Peyer's patch (tissue), 4 donors: ENCODE measurements at places on chromosomes 4 and X. TPM values are rescaled to one million over a fixed set of nuclear protein-coding genes. Genes with fewer than 3 reads are reported as not detected.

GRCh38 chr4:53477636-53478035 lies 100.2 kb downstream of the FIP1L1 start:
- H3K4me1 ChIP-seq: no peaks in the 10 kb centered on the region
- no peak overlapping the region for H3K4me3 ChIP-seq
- H3K27ac ChIP-seq: no peak overlapping the region
- DNase-seq: no peak

DNA sequence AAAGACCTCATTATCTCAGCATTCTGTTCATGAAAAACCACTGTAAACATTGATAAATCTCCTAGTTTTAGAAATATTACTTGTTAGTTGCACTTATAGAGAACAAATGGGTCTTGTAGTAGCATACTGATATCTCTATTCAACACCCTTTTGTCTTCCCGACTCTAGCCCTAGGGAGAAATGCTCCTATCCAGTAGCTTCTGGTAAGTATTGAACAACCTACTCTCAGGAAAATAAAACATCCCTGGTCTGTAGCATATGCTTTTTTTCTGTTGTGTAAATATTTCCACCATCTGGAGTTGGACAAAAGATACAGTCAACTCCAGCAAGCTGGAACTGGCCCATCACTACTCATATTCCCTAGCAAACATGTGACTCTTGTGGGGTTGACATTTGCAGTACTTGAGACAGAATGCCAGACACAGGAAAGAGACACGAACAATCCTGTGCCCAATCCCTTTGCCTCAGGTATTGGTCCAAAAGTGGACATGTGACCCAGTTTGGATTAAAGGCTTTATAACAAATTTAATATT lies 188.2 kb downstream of the GC start:
- no peaks in the 10 kb centered on the region for H3K27me3 ChIP-seq
- no peaks in the 10 kb centered on the region for H3K4me1 ChIP-seq
- H3K27ac ChIP-seq: no peak overlapping the region
- no peak overlapping the region for H3K4me3 ChIP-seq
- H3K36me3 ChIP-seq: no peaks in the 10 kb centered on the region

- no peak overlapping the region for H3K4me3 ChIP-seq
- no peaks in the 10 kb centered on the region for H3K27me3 ChIP-seq
- no peaks in the 10 kb centered on the region for H3K36me3 ChIP-seq
- H3K4me1 ChIP-seq: no peaks in the 10 kb centered on the region
Observed at GRCh38 chr4:57424232-57424897, 314.2 kb upstream of the IGFBP7 start.

- no peaks in the 10 kb centered on the region for H3K27me3 ChIP-seq
- no peak for DNase-seq
- H3K4me1 ChIP-seq: no peaks in the 10 kb centered on the region
- H3K36me3 ChIP-seq: no peaks in the 10 kb centered on the region
Observed at GRCh38 chrX:13761606-13762414, 27.3 kb downstream of the OFD1 start.

The BBS12 gene
- 4.7 TPM for total RNA-seq

- no peaks in the 10 kb centered on the region for H3K27me3 ChIP-seq
- DNase-seq: no peak
- H3K4me3 ChIP-seq: no peak overlapping the region
- no peak overlapping the region for H3K27ac ChIP-seq
Observed at GRCh38 chr4:98510757-98511517, 147.5 kb downstream of the TSPAN5 start.

The CNGA1 gene
- not detected for total RNA-seq

DNA sequence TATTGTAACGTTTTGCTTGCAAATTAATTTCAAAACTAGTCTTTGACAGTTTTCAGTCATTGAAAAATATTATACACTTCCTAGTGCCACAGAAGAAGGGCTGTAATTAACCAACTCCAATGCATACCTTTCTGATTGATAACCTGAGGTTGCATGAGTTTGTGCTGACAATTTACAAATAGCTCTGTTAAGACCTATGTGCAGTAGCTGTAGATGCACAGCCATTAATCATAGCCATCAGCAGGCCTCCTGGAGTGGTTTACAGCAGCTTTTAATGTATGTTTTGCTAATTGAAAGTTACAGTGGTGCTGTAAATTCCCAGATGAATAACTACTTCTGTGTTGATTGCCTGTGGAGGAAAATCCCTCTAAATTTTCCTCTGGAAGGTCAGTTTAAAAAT lies 758.1 kb downstream of the SH3BGRL start:
- DNase-seq: no peak
- H3K36me3 ChIP-seq: no peaks in the 10 kb centered on the region
- H3K4me1 ChIP-seq: no peaks in the 10 kb centered on the region
- no peak overlapping the region for H3K27ac ChIP-seq
- no peak overlapping the region for H3K4me3 ChIP-seq

- peak; percentile 49 for DNase-seq
- no peaks in the 10 kb centered on the region for H3K36me3 ChIP-seq
- H3K27me3 ChIP-seq: no peaks in the 10 kb centered on the region
- no peaks in the 10 kb centered on the region for H3K4me1 ChIP-seq
- H3K27ac ChIP-seq: no peak overlapping the region
- no peak overlapping the region for H3K4me3 ChIP-seq
Observed at GRCh38 chrX:68710870-68711576, 63.6 kb downstream of the STARD8 start.

DNA sequence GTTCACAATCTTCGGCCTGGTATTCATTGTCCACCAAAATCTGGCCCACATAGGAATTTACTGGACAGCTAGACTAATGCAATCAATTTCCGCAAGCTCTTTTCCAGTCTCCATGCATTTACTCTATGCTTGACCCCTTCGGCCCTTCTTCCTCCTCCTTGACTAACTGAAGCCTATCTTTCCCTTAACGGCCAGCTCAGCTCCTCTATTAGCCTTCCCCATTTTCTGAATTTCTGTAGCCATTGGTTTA lies 1.2 kb upstream of the PHKA2 start:
- no peak for DNase-seq
- H3K36me3 ChIP-seq: no peaks in the 10 kb centered on the region
- peak overlapping the region; percentile 94 for H3K27ac ChIP-seq

DNA sequence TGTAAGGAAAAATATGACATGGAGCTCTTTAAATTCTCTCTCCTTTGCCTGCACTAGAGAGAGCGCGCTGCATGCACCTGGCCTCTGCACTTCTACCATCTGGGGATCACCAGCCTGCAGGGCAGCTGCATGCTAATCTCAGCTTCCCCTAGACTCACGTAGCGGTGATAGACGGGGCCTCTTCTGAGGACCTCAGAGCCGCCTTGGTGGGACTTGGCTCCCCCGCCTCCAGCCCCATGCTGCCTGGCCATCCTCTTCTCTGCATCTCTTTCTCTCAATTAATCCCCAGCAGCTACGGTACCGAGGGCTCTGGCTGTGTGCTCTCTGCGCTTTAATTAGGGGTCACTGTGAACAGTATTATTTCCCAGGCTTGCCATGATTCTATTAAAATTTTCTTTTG lies 52.8 kb upstream of the PSAPL1 start:
- H3K4me3 ChIP-seq: no peak overlapping the region
- no peak overlapping the region for H3K27ac ChIP-seq
- H3K36me3 ChIP-seq: no peaks in the 10 kb centered on the region
- H3K4me1 ChIP-seq: no peaks in the 10 kb centered on the region

The VGLL1 gene
- total RNA-seq: not detected

DNA sequence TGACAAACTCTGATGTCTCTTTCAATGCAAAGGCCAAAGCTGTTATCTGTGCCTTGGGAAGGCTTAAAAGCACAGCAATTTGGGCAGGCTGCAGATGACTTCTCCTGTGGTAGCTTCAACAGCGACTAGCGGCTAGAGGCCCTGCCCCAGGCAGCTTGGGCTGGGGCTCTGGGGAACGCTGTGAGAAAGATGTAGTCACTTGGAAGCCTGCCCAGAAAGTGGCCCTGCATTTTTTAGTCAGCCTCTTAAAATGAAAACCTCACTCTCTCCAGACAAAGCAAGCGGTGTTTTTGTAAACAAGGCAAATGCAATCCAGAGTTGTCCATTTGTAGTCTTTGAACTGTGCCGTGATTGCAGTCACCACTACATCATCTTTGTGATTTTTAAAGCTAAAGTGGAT lies 27.5 kb downstream of the PCYT1B start:
- no peaks in the 10 kb centered on the region for H3K36me3 ChIP-seq
- no peak overlapping the region for H3K27ac ChIP-seq
- no peak overlapping the region for H3K4me3 ChIP-seq
- no peak for DNase-seq
- H3K27me3 ChIP-seq: no peaks in the 10 kb centered on the region

- no peak overlapping the region for H3K27ac ChIP-seq
- DNase-seq: no peak
- H3K36me3 ChIP-seq: no peaks in the 10 kb centered on the region
Observed at GRCh38 chr4:48913346-48913745, 6.8 kb upstream of the OCIAD2 start.

- peak overlapping the region; percentile 88 for H3K4me3 ChIP-seq
- DNase-seq: peak; percentile 32
- no peaks in the 10 kb centered on the region for H3K36me3 ChIP-seq
- no peaks in the 10 kb centered on the region for H3K27me3 ChIP-seq
Observed at GRCh38 chr4:41216294-41217019, 2.1 kb upstream of the APBB2 start.

The FAM3A gene
- total RNA-seq: 113 TPM

The MAGED4B gene
- total RNA-seq: 8.4 TPM

The GPR101 gene
- not detected for total RNA-seq

- DNase-seq: no peak
- H3K27ac ChIP-seq: no peak overlapping the region
- no peaks in the 10 kb centered on the region for H3K27me3 ChIP-seq
Observed at GRCh38 chrX:44675362-44676024, 132.8 kb upstream of the FUNDC1 start.

DNA sequence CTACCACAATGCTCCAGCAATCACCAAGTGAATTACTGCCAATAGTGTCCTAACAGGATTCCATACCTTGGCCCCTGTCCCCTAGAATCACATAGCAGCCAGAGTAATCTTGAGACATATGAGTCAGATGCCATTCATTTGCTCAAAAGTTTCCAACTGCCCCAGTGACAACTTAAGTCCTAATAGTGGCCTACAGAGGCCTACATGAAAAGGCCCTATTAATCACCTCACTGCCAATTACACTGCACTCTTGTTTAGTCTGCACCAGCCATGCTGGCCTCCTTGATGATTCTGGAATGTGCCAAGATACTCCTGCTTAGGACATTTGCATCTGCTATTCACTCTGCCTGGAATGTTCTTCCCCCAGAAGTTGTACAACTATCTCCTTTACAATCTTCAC lies 130.7 kb downstream of the NR3C2 start:
- peaks cover 5% of the 10 kb centered on the region for H3K4me1 ChIP-seq
- H3K27me3 ChIP-seq: no peaks in the 10 kb centered on the region
- DNase-seq: no peak
- H3K4me3 ChIP-seq: no peak overlapping the region

- no peak for DNase-seq
- H3K4me3 ChIP-seq: no peak overlapping the region
- H3K36me3 ChIP-seq: no peaks in the 10 kb centered on the region
Observed at GRCh38 chr4:31041853-31042252, 321.7 kb downstream of the PCDH7 start.

- H3K27me3 ChIP-seq: no peaks in the 10 kb centered on the region
- no peak overlapping the region for H3K27ac ChIP-seq
- peaks cover 10% of the 10 kb centered on the region for H3K4me1 ChIP-seq
- DNase-seq: no peak
- H3K4me3 ChIP-seq: no peak overlapping the region
Observed at GRCh38 chr4:158825433-158826036, 56.7 kb downstream of the FNIP2 start.

GRCh38 chr4:8858701-8859210 lies 12.9 kb downstream of the HMX1 start:
- no peak for DNase-seq
- H3K27me3 ChIP-seq: peaks cover 50% of the 10 kb centered on the region
- H3K36me3 ChIP-seq: no peaks in the 10 kb centered on the region
- no peak overlapping the region for H3K27ac ChIP-seq
- no peaks in the 10 kb centered on the region for H3K4me1 ChIP-seq
- H3K4me3 ChIP-seq: no peak overlapping the region
